Activated naive CD4-positive, alpha-beta T cell treated with anti-CD3 and anti-CD28 coated beads, Interleukin-2, amount 50 U/mL, for 16 hours (primary cell): ENCODE measurements at places on chromosomes 7 and 10.
A peak's percentile ranks its signal among the peaks of the same experiment; 100 is the strongest.

GRCh38 chr7:91089382-91089963 is 174.8 kb upstream of the FZD1 start:
- DNase-seq: no peak

GRCh38 chr7:134855442-134855841 is 76.0 kb downstream of the CALD1 start:
- DNase-seq: no peak

- DNase-seq: no peak
These were observed 18.7 kb downstream of the SEC24C start for GRCh38 chr10:73762915-73763314.

DNA sequence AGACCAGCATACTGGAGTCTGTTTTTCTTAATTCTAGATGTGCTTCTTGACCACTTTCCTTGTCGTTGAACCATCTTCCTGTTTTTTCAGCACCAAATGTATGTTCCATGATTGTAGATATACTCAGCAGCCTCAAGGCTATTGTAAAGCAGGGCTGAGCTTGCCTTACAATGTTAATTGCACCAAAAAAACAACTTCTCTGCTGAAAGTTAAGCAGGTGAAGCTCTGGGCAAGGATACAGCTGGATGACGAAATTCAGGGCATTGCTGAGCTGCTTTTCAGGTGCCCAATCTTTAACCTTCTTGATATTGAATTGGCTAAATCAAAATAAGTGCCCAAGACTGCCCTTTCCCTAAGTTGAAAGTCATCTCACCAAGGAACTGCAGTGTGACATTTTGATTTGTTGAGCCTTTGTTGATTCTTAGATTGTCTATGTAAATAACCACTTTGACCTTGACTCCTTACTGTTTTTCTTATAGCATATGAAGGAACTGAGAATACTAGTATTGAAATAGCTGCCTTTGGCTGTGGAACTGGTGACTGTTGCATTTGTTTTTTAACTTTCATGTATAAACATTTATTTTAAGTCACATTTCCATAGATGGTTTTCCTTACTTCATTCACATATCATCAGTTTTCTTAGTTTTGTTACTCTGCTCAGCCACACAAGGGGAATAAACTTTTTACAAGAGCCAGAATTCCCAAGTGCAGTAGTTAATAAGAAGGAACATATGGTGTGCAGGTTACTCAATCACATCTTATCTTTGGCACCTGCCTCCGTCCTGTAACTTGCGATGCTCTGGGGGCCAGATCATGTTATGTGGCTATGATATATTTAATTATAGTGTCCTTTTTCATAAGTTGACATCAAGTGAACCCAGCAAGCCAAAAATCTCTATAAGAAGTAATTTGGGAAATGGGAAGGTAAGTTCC is 3.1 kb downstream of the AHCYL2 start:
- no peak for DNase-seq

DNA sequence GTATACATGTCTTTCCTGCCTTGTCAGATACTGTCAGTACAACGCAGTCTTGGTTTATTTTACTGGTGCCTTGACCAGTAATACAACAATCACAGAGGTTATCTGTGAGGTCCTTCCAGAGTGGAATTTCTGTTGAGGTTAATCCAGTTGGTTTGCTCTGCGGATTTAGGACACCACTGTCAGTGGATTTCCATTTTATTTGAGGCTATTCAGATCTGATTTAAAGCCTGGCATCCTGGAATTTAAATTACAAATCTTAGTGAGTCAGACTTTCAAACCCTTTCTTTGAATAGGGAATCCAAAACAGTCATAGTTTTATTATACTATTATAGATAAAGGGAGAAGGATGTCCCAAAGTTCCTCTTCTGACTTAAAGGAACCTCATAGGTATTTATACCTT is 40.5 kb downstream of the ANLN start:
- DNase-seq: no peak

- no peak for DNase-seq
These were observed 70.3 kb upstream of the HDAC9 start for GRCh38 chr7:18425227-18425626.

DNA sequence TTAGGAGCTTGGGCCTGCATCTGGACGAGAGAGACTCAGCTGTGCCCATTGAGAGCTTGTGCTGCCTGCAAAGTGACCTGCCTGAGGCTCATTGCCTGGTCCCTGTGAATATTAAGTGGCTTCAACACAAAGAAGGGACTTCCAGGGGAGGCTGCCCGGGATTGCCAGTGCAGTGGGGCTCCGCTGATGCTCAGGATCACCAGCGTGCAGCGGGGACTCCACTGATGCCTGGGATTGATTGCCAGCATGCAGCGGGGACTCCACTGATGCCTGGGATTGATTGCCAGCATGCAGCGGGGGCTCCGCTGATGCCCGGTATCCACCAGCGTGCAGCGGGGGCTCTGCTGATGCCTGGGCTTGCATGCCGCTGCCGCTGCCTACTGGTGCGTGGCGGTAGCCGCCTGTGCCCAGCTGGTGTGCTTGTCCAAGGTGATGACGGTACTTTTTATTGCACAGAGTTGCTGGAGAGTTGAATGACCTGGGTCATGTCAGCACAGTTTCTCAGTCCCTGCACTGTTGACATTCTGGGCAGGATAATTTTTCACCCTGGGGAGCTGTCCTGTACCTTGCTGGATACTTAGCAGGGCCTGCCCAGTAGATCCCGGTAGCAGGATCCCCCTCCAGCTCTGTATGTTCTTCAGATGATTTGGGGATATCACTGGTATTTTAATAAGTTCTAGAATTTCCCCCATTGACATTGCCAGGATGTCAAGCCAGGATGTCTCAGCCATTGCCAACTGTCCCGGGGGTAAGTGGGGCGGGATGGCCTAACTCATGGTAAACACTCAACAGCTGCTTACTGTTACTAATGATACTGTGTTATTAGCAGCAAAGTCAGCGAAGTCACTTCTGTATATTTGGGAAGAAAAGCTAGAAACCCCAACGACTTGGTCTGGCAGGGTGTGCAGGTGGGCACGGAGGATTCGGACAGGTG is 13.0 kb downstream of the DOCK1 start:
- no peak for DNase-seq

- no peak for DNase-seq
These were observed 6.7 kb downstream of the CPEB3 start for GRCh38 chr10:92284112-92284704.

DNA sequence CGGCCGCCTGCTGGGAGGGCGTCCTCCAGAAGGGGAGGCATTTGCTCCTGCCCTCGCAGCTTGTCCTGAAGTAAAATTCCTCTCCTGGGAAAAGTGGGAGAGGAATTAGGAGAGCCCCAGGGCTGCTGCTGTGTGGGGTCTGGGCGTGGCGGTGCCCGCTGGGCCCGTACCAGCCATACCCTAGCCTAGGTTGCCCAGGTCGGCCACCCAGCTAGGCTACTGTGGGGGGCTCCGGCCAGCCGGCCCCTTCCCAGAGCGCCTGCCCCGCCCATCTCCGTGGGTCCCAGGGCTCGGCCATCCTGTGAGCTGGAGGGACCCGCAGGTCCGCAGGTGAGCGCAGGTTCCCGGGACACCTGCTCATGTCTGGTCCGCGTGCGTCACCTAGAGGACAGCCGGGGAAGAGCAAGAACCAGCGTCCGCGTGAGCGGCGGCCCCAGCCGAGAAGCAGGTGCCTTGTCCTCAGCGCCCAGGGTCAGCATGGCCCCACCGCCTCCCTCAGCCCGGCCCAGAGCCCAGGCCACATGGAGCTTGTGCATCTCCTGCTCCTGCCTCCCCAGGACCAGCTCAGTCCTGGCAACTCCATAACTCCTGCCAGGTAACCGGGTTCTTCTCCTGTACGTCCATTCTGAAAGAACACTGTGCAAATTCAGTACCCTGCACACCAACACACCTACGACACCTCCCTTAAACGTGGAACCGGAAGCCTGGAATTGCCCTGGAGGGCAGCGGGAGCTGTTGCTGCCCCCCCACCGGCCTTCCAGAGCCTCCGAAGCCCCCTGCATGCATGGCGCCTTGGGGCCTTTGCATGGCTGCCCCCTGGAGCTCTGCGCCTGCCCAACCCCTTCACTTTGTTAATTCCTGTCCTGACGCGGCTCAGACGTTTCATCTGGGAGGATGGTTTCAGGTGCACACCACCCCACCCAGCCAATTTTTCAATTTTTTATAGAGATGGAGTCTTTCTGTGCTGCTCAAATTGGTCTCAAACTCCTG is 22.8 kb upstream of the FOXL3 start:
- DNase-seq: peak; percentile 10

DNA sequence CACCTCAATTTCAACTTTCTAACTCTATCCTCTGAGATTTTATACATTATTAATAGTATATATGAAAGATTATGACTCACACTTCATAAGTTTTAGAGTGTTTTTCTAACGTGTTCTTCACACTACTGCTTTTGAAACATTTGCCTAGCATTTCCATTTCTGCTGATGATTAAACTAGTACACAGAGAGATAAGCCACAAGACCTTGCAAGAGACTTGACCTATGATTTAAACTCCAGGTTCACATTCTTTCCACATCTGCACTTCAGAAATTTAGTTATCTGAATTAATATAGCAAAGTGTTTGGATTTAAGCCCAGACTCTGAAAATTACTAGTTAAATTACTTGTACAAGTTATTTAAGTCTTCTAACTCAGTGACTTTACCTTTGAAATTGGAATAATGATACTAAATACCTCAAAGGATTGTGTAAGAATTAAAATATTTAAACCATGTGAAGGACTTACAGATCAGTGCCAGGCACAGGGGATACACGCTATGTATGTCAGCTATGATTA is 66.6 kb downstream of the PCLO start:
- DNase-seq: no peak
